ENCODE measurements at places on chromosomes 4 and X.

GRCh38 chrX:74178536-74178935 lies 125.4 kb upstream of the ZCCHC13 start:
- no peak for DNase-seq

DNA sequence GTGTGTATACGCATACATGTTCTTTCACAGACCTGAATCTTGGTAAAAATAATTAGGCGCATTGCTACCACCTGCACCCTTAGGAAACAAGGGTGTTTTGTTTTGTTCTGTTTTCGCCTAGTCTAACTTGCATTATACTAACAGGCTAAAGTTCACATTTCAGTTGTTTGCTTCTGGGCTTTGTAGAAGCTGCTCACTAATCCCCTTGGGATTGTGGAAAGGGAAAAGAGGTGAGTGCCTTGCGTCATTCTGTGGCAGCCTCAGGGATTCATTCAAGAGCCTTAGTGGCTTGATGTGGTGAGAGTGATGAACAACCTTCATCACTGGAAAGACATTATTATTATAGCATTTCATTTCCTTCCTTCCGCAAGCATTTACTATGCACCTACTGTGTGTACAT lies 331.1 kb downstream of the ADGRL3 start:
- DNase-seq = no peak

GRCh38 chr4:23720556-23720955 lies 169.3 kb downstream of the PPARGC1A start:
- DNase-seq = no peak

GRCh38 chr4:24174602-24175001 lies 284.8 kb upstream of the PPARGC1A start:
- no peak for DNase-seq

GRCh38 chrX:117538178-117539089 lies 578.2 kb downstream of the KLHL13 start:
- no peak for DNase-seq

GRCh38 chr4:72323227-72323626 lies 245.8 kb downstream of the ADAMTS3 start:
- DNase-seq = no peak

DNA sequence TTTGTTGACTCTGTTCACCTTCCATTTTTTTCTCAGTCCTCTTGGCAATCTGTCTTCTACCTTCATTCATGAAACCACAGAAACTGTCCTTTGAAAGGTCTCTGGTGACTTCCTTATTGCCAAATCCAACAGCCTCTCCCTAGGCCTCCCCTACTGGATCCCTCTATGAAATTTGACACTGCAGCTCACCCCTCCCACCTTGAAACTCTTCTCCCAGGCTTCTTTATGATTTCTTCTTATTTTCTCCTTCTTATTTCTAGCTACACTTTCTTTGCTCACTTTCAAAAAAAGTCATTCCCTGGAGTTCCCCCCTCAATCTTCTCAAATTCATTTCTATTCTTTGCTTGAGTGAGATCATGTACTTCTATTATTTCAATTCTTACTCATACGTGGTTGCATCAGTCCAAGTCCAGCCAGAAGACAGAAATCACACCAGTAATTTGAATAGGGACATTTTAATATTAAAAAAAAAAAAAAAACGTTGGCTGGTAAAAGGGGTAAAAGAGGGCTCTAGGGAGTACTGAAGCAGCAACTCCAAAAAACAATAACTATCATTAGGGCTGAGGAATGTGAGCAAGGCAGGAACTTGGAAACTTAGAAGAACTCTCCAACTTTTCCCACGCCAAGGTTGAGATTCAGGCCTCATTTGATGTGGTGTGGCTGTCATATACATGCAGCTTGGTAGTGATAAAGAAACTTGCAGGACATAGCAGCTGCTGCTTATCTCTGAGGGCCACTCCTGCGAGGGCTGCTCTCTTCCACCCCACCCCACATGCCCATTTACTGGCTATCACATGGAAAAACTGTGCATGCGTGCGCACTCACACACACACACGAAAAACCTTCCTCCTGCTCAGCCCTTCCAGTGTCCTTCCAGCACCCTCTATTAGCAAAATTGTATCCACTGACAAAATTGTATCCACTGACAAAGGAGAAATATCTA lies 169.8 kb upstream of the GALNT7 start:
- no peak for DNase-seq

DNA sequence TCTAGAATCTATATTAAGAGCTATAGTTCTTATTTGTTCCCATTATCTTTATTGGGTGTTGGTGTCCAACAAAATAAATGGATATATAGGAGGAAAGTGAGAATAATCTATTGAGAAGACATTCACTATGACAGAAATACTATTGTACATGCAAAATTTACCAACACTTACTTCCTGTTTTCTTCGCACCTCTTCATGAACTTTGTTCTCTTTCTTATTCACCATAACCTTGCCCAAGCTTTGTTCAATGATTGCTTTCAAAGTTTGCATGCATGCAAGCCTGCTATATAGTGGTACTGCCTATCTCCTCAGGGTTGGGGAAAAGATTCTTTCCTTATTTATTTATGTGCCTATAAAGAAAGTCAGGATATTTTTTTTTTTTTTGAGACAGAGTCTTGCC lies 176.4 kb upstream of the JADE1 start:
- no peak for DNase-seq

DNA sequence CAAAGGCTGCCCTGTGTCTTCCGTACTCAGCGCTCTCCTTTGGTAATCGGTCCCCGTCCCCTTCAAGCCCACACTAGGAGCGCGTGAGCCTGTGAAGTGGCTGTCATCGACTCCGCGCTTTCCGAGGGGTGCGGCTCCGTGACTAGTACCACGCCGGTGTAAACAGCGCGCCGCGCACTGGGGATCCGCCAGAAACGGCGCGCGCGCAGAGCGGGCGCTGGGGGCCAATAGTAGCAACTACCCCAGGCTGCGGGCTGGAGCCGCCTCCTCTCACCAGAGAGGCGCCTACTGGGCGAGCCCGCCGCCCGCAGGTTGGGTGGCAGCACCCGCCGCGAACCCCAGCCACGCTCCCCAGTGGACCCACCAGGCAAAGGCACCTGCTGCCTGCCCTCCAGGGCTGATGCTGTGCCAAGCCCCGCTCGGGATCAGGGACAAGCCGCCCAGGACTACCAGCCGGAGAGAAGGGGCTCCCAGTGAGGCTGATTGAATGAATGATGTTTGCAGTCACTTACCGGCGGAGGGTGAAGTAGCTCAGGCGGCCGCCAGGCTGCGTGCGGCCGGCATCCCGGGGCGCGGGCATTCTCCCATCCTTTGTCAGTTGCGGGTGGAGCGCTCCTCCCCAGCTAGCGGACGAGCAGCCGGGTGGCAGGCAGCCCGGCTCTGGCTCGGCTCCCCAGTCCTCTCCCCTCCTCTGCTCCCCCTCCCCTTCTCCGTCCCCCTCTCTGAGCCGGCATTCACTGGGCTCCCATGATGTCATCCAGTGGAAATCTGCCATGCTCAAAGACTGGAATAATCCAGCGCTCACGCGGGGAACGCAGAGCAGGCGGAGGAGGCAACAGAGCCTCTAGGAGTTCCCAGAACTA lies 370.3 kb upstream of the SMIM31 start:
- DNase-seq = no peak

DNA sequence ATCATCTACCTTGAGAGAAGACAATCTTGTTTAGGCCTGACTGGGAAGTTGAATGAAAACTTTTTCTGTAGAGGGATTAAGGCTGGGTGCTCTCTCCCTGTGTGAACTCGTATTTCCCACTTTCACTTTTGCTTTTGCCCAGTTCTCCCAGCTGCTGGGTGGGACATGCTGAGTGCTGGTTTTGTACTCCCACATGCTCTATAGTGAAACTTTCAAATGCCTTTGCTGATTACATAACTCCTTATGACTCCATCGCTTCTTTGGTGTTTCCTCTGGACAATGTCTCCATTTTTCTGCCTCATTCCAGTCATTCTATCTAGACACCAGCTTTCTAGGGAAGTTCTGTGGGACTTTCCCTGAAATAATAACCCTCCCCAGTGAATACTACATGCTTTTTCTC lies 100.5 kb downstream of the CLNK start:
- DNase-seq = no peak

DNA sequence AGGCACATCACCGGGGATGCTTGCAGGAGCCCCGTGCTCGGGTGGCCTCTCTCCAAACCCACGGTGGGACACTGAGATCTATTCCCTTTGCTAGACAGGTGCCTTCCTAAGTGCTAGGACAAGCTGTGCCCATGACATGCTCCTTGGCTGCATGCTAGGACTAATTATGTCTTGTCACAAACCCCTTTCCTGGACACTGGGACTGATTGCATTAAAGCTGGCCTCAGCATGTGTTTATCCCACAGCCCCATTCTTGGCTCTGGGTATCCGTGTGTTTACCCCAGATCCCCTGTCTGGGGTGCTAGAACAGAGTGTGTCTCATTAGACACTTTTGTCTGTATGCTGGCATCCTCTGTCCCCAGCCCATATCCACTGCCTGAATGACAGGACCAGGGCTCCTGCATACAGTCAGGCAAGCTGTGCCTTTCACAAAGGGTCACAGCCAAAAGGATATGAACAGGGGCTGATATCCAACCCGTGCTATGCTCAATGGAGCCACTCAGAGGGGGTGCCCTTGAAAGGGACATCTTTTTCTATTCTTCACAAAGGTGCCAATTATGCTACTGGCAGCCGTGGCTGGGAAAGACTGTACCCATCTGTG lies 9.2 kb upstream of the IQSEC2 start:
- DNase-seq = no peak

- DNase-seq = no peak
Observed at GRCh38 chr4:48518143-48518542, 28.1 kb downstream of the ZAR1 start.

DNA sequence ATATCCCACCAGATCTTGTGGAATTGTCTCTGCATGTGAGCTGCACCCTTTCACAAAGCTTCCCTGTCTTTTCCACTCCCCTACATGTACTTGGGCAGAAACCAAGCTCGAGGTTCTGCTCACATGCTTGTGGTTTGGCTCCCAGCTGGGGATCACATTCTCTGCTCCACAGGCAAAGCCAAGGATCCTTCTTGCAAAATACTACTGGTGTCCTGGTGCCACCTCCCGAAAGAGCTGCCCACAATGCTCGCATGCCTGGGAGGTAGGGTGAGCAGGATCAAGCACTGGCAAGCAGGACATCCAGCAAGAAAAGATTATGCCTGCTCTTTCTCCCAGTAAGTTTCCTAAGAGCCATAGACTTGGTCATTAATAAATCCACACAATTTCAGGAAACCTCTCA lies 45.1 kb upstream of the PPARGC1A start:
- DNase-seq = no peak

DNA sequence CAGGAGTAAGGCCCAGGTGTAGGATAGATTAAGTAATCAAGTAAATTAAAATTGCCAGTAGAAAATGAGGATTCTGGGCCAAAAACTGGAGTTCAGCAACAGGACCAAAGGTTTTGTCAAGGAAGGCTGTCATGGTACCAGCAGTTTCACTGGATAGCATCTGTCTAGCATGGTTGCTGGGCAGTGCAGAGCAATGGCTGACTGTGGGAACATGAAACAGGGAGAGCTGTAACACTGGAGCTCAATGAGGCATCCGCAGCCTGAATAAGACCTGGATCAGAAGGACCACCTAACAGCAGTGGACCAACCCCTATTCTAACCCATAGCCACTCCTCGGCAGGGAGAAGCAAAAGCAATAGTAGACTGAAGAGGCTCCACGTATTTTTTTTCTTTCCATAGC lies 132.4 kb downstream of the ATOH1 start:
- DNase-seq = no peak

DNA sequence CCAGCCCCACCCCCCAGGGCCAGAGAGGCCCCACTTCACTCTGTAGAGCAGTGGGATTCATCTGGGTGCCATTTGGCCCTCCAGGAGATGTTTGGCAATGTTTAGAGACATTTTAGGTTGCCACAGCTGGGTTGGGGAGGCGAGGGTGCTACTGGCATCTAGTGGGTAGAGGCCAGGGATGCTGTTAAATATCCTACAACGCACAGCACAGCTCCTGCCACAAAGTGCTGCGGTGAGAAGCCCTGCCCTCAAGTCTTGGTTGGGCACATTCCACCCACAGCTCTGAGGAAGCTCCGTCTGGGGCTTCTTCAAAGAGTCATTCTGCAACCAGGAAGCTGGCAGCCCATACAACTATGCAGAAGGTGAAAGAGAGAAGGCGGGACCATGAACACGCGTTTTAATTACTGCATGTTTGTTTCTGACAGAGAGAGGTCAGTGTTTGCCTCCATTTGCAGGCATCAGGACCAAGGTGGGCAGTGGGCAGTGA lies 48.1 kb upstream of the FAM9C start:
- no peak for DNase-seq

- no peak for DNase-seq
Observed at GRCh38 chr4:37446016-37446415, 201.5 kb downstream of the NWD2 start.

GRCh38 chr4:97752599-97752998 lies 390.7 kb downstream of the STPG2 start:
- no peak for DNase-seq

- DNase-seq = no peak
Observed at GRCh38 chrX:46551494-46552128, 6.4 kb upstream of the ZNF674 start.

GRCh38 chrX:23952984-23953907 lies 45.4 kb downstream of the CXorf58 start:
- DNase-seq = no peak

- no peak for DNase-seq
Observed at GRCh38 chr4:185370268-185370949, 25.3 kb downstream of the LRP2BP start.

- no peak for DNase-seq
Observed at GRCh38 chr4:3179126-3179706, 69.7 kb upstream of the MSANTD1 start.

- DNase-seq = no peak
Observed at GRCh38 chr4:139700568-139700967, 34.9 kb downstream of the MGST2 start.

DNA sequence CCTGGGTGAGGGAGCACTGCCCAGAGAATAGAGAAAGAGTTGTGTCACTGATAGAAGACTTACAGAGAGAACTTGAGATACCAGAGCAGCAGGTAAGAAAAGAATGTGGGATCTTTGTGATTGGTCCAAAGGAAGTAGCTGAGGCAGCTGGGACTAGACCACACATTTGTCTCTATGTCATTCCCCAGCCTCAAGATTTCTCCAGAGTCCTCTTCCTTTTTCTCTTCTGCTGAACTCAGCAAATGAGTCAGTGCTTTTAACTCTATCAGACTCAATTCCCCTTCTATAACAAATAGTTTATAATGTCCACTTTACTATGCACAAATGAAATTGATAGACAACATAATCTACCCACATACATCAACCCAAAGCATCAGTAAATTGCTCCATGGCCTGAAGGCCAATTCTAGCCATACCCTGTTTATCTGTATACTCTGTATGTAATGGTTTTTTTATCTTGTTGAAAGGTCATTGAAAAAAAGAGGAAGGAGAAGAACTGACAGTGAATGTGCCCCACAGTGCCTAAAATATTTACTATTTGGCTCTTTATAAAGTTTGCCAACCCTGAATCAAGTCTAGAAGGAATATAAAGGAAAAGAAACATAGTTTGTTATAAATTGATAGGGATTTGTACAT lies 38.2 kb downstream of the ETDC start:
- DNase-seq = no peak

DNA sequence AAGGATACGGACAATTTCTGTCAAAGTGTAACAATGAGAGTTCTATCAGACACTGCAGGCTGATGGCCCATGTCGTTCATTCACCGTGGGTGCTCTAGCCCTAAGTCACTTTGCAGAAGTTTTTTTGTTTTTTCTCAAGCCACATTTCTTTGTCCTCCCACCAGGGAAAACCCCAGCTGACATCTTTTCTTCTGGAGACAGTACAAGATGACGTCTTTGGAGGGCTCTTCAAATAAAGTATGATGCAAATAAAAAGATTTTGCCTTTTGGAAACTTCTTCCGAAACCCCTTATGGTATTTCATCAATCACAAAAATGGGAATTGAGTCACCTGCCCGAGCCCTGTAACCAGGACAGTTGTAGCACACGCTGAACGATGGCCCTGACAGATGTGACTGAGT lies 73.2 kb downstream of the TRAPPC11 start:
- no peak for DNase-seq

All from SHP77 (cell line).